HFFc6 (cell line): ENCODE measurements at places on chromosomes 2 and 18.

- peak; percentile 58 for DNase-seq
Measured at GRCh38 chr2:104872866-104873688, 19.2 kb downstream of the POU3F3 start.

- DNase-seq: no peak
Measured at GRCh38 chr18:63040788-63041410, 278.7 kb downstream of the BCL2 start.

- no peak for DNase-seq
Measured at GRCh38 chr2:104864280-104865095, 10.6 kb downstream of the POU3F3 start.

DNA sequence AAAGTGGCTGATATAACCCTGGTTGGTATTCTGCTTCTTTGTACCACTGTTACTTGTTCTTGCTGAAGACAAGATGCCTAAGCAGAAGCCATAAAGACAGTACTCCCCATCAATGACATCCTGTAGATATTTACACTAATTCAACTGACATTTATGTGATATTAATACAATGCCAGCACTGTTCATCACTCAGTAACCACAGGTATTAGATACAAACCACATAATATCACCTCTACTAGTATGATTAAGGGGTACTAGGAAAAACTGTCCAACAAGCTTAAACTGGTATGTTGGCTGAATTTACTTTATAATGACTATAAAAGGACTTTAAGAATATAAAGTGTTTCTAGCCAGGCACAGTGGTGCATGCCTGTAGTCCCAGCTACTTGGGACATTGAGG is 65.8 kb downstream of the RTN4 start:
- DNase-seq: no peak

- DNase-seq: peak; percentile 90
Measured at GRCh38 chr18:45169610-45170009, 445.7 kb upstream of the SLC14A2 start.

GRCh38 chr18:48665654-48666053 is 126.8 kb downstream of the CTIF start:
- no peak for DNase-seq

DNA sequence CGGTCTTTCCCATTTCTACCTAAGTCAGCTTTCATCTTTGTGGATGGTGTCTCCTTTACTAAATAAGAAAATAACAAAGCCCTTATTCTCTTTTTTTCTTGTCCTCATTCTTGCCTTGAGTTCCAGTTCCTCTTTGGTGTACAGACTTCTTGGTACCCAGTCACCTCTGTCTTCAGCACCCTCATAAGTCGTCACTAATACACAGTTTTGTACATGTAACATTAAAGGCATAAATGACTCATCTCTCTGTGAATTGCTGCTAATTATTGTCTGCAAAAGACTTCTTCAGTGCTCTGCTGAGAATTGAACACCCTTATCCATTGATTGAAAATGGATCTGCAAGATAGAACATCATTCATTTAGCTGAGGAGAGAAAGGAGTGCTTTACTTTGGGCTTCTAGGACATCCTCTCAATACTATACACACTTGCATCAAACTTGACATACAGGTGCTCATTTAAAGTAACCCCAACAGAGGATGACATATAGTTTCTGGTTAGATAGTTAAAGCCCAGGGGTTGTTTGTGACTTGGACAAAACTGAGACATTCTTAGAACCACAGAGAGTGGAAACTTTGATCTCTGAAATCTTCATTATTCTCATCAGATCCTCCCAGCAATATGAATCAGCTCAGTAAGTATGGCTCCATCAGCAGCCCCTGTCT is 97.0 kb downstream of the XRCC5 start:
- DNase-seq: no peak

GRCh38 chr2:190678444-190679162 is 29.7 kb downstream of the NAB1 start:
- no peak for DNase-seq

GRCh38 chr18:63707816-63708215 is 5.1 kb downstream of the SERPINB11 start:
- peak; percentile 53 for DNase-seq

DNA sequence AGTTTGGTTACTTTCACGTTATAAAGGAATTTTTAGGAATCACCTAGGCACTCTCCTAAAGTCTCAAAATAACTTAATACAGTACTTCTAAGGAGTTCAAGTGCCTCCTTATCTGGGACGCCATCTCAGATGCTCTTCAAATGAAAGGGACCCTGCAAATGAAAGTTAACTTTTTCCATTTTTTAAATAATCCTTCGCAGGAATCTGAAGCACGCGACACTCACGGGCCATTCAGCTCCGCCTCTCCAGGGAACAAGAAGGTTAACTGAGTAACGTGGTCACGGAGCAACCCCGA is 537 bp upstream of the ZC3H15 start:
- no peak for DNase-seq

GRCh38 chr2:171322928-171323327 is 110.9 kb downstream of the METTL8 start:
- DNase-seq: no peak

DNA sequence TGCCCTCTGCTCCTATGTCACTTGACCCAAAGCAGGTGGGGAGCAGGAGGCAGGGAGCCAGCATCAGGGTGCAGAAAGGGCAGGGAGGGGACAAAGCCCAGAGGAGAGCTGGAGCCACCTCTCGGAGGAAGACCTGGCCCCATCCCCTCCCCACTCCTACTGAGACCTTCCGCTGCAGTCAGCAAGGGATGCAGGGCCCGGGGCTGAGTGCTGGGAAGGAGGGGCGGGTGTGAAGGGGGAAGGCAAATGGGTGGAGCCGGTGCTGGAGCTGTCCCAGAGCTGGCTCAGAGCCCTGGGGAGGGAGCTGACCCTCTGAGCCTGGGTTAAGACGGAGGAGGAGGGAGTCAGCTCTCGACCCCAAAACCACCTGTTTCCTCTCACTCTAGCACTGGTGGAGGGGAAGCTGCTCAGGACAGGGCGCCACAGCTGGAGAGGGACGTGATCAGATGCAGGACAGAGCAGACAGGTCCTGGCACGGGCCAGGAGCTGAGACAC is 33.8 kb downstream of the HS1BP3 start:
- no peak for DNase-seq

DNA sequence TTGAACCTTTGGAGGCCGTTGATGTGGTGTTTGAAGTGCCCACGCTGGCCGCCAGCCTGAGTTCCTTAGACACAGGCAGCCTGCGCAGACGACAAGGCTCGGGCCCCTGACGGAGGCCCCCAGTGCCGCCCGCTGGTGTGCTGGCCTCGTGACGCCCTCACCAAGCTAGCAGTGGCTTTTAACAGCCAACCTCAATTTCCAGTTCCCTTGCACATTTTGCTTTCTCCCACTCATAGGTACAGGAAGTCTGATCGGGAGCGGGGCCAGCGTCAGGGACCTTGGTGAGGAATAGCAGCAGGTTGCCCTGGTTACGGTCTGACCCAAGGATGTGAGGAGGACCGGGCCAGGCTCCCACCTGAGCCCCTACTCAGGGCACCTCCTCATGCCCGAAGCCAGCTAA is 207.6 kb upstream of the RAB12 start:
- DNase-seq: no peak

DNA sequence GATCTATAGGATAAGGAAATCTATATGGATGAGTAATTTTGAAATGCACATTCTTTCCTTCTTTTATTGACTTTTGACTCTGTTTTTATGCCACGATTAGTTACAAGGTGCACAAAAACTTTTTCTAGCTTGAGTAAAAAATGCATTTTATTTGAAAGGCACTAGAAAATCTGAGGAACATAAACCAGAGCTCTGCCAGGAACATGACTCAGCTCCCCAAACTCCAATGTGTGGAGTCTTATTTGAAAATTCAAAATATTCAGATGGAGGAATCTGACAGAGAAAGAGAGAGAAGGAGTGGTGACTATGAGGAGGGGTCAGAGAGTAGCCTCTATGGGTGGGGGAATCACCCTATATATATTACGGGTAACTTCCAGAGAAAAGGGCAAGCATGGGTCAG is 231.0 kb downstream of the DCC start:
- no peak for DNase-seq

- DNase-seq: no peak
Measured at GRCh38 chr2:175730050-175730449, 272.0 kb downstream of the LNPK start.

DNA sequence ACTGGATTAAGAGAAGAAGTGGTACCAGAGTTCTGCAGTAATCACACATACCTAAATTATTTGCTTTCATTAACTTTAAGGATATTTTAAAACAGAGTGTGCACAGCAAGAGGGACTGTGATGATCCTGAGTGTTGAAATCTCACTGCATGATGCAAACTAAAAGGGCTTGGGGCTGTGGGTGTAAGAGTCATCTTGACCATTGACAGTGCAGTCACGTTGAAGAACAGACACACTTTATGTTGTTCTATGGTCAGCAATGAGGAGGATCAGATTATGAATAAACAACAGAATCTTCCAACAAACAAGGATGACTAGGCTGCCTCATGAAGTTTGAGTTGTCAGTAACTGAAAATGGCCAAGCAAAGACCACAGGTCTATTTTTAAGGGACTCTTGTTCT is 87.2 kb upstream of the GALNT5 start:
- no peak for DNase-seq

GRCh38 chr2:85215448-85216401 is 82.5 kb downstream of the TCF7L1 start:
- peak; percentile 87 for DNase-seq

DNA sequence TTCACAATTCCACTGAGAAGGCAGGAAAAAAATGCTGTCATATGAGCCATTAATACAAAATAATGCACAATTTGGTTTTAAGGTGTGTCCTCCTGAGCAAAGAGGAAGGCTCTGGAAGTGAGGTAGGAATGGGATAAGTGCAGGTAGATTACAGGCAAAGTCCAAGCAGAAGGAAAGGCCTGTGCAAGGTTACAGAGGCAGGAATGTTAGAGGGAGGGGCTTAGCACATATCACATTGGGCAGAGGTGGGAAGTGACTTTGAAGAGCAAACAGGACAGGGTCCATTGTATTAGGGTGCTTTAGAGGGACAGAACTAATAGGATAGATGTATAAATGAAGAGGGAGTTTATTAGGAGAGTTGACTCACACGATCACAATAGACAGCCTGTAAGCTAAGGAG is 14.7 kb upstream of the CLIP4 start:
- DNase-seq: no peak
